A549 treated with AZD2906 at 1 μM for 4 hours (cell line): ENCODE measurements at places on chromosomes 1 and 21. TPM values are rescaled to one million over a fixed set of nuclear protein-coding genes. Genes with fewer than 3 reads are reported as not detected.

RNU1-3 gene
- 4.0 to 44.9 TPM (median 4.2 TPM) in 4 of 5 replicates, not detected in the other for total RNA-seq

AMY1B gene
- total RNA-seq, result not detected in 5 replicates

DHDDS gene
- total RNA-seq, result 21.9 to 29.9 TPM (median 22.2 TPM) in 5 replicates

TAS1R1 gene
- 0.03 TPM in 1 of 5 replicates, not detected in the others for total RNA-seq

TCHHL1 gene
- total RNA-seq, result not detected in 5 replicates

ILDR2 gene
- total RNA-seq, result 0.01 to 0.10 TPM (median 0.03 TPM) in 4 of 5 replicates, not detected in the other

KCNJ15 gene
- 0.12 to 0.53 TPM (median 0.18 TPM) in 5 replicates for total RNA-seq

CFAP141 gene
- 0.37 TPM in 1 of 5 replicates, not detected in the others for total RNA-seq

NEGR1 gene
- not detected in 5 replicates for total RNA-seq

ALX3 gene
- total RNA-seq, result not detected in 5 replicates

TMEM222 gene
- total RNA-seq, result 41.1 to 50.7 TPM (median 48.4 TPM) in 5 replicates
